ENCODE measurements at places on chromosomes 11 and 22.

DNA sequence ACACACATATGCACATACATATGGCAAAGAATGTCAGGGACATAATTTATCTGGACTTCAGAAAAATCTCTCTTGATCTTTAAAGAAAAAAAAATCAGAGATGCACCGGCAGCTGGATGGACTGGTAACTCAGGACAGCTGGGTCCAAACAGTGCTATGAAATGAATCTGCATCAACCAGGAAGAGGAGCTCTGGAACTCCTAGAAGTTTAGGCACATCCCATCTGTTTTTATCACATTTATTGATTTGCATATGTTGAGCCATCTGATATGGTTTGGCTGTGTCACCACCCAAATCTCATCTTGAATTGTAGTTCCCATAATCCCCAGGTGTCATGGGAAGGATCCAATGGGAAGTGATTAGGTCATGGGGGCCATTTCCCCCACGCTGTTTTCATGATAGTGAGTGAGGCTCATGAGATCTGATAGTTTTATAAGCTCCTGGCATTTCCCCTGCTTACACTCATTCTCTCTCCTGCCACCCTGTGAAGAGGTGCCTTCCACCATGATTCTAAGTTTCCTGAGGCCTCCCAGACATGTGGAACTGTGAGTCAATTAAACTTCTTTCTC, 87.7 kb upstream of the AKIP1 start:
- no peak for DNase-seq

- DNase-seq: no peak
Measured at GRCh38 chr11:35655856-35656255, 6.7 kb upstream of the TRIM44 start.

DNA sequence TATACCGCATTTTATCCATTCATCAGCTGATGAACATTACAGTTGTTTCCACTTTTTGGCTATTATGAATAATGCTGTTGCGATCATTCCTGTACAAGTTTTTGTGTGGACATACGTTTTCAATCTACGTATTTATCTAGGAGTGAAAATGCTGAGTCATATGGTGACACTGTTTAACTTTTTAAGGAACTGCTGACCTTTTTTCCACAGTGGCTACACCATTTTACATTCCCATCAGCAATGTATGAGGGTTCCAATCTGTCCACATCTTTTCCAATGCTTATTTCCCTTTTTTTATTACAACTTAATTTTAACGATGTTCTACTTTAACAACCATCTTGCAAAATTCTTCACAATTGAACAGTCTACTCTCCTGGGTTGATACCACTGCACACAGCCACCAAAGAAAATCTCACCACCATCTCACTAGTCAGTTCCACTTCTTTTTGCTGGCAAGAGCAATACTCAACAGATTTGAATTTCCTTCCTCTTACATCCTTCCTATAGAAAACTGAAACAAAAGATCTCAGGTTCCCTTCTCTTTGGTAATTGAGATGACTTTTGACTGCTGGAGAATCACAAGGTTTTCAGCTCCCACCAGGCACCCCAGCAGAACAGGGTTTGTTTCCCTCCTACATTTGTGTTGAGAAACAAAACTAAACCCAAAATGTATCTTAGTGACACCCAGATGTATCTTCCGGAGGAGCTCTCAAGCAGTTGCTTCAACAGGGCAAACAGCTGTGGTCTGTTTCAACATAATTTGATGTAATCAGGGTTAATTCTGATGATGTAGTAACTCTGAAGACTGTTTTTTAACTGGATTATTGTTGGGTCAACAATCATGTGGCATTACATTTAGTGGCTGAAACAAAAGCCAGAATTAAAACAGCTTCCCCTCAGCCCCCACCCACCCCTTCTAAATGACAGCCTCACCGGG, 7.0 kb upstream of the GAB2 start:
- no peak for DNase-seq

- DNase-seq: no peak
Measured at GRCh38 chr11:46743693-46744339, 24.8 kb downstream of the F2 start.

- no peak for DNase-seq
Measured at GRCh38 chr22:41070665-41071331, 21.6 kb upstream of the EP300 start.

- no peak for DNase-seq
Measured at GRCh38 chr11:47415091-47415854, 6.9 kb downstream of the SLC39A13 start.
